H1 (cell line): ENCODE measurements at places on chromosomes 11 and 22. TPM values are rescaled to one million over a fixed set of nuclear protein-coding genes. Genes with fewer than 3 reads are reported as not detected.

- no peak for DNase-seq
- no peaks in the 10 kb centered on the region for H3K27me3 ChIP-seq
- H3K27ac ChIP-seq, result no peak overlapping the region
- peaks cover 2% of the 10 kb centered on the region; the same call in 1 of the 2 replicates for H3K4me1 ChIP-seq
These were observed 17.1 kb downstream of the TIMP3 start for GRCh38 chr22:32818446-32819115.

DNA sequence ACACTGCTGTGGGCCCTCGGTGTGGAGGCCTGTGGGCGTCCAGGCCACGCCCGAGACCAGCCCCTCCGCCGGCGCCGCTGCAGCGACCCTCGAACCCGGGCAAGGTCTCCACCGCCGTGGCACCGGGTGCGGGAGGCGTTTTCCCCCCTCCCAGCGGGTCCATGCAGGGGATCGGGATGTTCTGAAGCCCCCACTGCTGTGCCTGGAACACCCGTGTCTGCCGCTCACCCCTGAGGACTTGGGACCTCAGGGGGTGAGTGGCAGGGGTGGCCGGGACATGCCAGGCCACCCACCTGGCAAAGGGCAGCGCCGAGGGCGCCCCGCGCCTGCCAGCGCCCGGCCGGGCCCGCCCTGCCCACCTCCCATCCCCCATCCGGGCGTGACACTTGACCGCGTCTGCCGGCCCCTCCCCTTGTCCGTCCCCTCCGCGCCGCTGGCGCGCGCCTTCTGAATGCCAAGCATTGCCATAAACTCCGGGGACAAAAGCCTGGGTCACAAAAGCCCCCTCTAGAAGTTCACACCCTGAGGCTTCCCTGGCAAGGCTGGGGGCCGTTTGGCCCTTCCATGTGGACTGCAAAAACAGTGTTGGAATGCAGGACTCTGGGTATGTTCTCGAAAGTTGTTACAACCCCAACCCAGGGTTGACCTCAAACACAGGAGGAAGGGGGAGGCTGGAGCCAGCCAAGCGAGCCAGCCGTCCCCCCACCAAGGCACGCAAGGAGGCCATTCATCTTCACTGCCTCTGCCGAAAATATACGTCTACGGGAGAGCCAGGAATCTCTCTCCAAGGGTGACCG lies 819 bp upstream of the KCNQ1OT1 start:
- peaks cover 5% of the 10 kb centered on the region for H3K27me3 ChIP-seq
- H3K36me3 ChIP-seq, result no peaks in the 10 kb centered on the region
- no peak for DNase-seq
- H3K27ac ChIP-seq, result no peak overlapping the region
- H3K4me3 ChIP-seq, result peak overlapping the region; percentile 5; the same call in 1 of the 2 replicates

DNA sequence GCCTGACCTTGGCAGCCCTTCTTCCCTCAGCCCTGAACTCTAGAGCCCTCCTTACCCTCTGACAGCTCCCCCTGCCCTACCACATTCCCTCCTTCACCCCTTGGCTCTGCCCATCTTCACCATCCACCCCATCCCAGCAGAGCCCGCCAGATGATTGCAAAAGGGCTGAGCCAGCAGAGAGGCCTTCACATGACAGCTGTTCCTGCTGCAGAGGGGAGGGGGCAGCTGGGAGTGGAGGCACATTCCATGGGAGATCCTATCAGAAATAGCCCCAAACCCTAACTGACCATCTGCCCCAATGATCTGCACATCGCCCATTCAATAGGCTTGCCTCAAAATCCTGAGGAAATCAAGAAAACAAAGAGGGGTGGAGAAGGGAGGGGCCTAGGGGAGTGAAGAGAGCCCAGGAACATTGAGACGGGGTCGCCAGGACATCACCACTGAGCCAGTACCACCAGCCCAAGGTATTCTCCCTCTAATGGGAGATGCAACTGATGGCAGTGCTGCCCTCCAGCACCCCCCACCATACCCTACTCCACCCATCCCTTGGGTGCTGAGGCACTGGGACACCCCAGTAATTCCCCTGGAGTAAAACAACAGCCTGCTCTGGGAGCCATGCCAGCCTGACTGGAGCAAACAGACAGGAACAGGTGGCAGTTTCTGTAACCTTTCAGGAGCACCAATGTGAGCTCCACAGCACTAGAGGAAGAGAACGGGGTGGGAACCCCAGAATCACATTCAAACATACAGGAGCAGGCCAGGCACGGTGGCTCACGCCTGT lies 8.0 kb upstream of the AHNAK start:
- no peaks in the 10 kb centered on the region; the same call in 1 of the 2 replicates for H3K27me3 ChIP-seq
- peaks cover 9% of the 10 kb centered on the region for H3K36me3 ChIP-seq
- DNase-seq, result no peak
- peaks cover 33% of the 10 kb centered on the region for H3K4me1 ChIP-seq
- H3K4me3 ChIP-seq, result no peak overlapping the region

- no peaks in the 10 kb centered on the region for H3K27me3 ChIP-seq
- H3K27ac ChIP-seq, result no peak overlapping the region
- H3K36me3 ChIP-seq, result no peaks in the 10 kb centered on the region
- no peak overlapping the region for H3K4me3 ChIP-seq
- no peak for DNase-seq
These were observed 48.8 kb upstream of the ASPHD2 start for GRCh38 chr22:26380072-26380830.

DNA sequence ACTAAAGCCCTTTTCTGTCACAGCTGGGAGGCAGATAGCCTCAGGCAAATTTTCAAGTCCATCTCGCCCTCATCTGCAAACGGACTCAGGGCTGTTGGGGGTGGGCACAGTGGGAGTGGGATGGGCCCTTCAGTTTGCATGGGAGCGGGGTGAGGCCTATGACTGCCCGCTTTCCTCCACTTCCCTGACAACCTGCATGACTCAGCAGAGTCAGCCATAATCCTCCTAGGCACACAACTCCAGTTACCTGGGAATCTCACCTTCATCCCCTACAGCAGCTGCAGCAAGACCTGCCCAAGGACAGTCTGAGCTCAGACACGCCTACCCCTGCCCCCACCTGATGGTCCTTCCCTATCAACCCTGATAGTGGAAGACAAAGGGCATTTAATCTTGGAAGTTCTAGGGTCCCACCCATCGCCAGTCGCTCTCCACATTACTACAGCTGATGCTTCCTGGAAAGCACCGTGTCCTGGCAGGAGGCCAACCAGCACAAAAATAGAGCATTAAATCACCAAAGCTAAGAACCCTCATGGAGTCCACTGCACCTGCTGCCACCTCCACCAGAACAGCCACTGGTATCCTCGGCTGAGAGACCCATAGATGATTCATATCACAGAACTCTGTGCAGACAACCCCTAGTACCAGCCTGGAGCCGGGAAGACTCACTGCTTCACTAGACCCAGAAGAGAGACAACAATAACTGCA lies 319.3 kb downstream of the DCDC1 start:
- H3K27ac ChIP-seq, result no peak overlapping the region
- no peaks in the 10 kb centered on the region for H3K27me3 ChIP-seq
- no peak overlapping the region for H3K4me3 ChIP-seq
- no peak for DNase-seq

DNA sequence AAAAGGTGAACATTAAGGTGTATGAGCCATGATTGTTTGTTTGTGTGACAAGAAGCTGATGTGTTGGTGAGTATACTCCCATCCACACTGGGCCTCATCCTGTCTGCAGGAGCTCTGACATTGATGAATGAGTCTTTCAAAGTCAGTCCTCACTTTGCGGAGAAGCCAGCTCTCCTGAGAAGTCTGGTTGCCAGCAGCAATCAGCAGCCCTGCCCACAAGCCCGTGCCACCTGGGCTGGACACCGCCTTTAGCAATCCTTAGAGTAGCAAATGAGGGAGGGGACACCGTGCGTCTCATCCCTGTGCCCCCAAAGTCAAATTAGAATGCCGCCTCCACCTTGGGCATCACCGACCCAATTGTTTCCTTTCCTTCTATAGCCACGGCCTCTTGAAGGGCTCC lies 174.8 kb upstream of the NECTIN1 start:
- no peak for DNase-seq
- no peak overlapping the region for H3K27ac ChIP-seq
- H3K4me3 ChIP-seq, result no peak overlapping the region
- no peaks in the 10 kb centered on the region for H3K27me3 ChIP-seq

DNA sequence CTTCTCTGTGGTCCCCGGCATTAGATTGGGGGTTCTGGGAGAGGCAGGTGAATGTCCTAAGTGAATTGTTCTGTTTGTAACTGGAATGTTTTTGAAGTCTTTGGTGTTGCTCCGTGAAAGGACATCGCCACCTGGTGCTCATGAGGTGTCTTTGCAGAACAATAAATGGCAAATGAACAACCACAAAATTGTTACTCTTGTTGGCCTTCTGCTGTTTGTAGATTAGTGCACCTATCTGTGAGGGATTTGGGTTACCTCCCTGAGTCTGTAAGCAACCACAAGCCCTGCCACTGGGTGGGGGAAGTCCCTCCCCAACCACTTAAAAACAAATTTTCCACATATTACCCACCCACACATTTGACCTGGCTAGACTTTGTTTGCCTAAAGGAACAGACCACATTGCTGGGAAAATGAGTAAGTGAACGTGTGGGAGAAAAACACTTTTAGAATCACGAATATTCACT lies 4.7 kb downstream of the MPEG1 start:
- no peaks in the 10 kb centered on the region for H3K4me1 ChIP-seq
- no peak overlapping the region for H3K4me3 ChIP-seq
- no peak overlapping the region for H3K27ac ChIP-seq
- no peaks in the 10 kb centered on the region for H3K27me3 ChIP-seq
- H3K36me3 ChIP-seq, result peaks cover 14% of the 10 kb centered on the region; the same call in 1 of the 2 replicates
- DNase-seq, result no peak

Gene MYO18B
- total RNA-seq, result 0.67 and 0.78 TPM in 2 replicates

Gene SCGB2A2
- not detected in 2 replicates for total RNA-seq

Gene P2RX6
- not detected in 2 replicates for total RNA-seq
